ENCODE measurements at places on chromosomes 12 and 14.

DNA sequence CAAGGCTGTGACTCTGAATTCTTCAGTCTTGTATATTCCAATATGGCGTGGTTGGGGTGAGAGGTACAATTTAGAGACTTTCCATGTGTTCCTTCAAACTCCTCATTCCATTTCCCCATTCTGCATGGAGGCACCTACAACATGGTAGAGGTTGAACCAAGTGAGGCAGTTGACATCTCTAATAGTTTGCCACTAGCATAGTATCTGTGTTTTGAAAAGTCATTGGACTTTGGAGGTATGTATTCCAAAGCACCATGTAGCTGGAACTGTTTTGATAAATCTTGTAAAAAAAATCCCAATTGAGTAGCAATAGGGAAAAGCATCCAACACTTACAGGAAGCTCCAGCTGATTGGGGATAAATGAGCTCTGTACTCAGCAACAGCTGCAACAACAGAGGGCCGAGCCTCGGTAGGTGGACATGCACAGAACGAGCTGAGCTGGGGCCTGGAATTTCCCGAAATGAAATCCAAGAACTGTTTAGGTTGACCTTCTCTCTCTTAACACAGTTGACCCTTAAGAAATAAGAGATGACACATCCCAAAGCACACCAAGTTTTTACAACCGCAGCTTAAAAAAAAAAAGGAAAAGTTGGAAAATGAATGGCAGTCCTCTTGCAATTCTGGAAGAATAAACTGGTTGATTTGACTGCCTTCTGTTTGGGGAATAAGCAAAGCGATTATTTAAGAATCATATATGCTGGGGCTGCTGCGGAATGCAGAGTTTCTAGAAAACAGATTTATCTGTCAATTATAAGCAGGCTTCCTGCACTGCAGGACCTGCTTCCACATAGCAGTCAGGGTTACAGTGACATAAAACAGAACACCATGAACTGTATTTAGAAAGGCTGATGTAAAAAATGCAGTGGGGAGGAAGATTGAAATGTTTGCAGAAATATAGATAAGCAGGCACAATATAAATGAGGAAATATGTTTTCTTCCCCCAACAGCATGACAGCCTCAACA is 194.6 kb upstream of the KRR1 start:
- DNase-seq = no peak

- DNase-seq = peak; percentile 71
These were observed 1.2 kb downstream of the MGP start for GRCh38 chr12:14884458-14884878.

GRCh38 chr14:102940729-102941362 is 18.4 kb downstream of the AMN start:
- no peak for DNase-seq

GRCh38 chr12:50196537-50196936 is 29.4 kb upstream of the CERS5 start:
- no peak for DNase-seq

DNA sequence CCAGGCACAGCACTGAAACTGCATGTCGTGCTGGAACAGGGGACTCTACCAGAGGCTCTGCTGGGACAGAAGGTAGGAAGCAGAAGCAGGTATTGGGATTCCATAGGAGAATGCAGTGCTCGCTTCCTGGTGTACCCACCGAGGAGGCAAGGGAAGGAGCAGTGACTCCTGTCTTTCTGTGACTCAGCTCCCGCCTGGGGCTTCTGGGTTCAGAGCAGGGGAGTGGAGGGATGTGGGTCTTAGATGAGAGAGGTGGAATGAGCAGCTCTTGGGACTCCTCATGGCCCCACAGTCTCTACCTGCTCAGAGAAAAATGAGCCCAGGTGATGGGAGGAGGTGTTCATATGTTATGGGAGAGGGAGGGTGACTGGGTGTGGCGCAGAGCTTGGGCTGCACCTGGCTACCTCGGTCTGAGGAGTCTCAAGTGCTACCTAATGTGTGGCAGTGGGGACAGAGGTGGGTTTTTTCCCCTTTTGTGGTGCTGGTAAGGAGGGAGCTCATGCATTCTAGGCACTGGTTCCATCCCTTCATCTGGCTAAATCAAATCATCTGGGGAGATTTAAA is 26.3 kb downstream of the WNT5B start:
- DNase-seq = no peak

DNA sequence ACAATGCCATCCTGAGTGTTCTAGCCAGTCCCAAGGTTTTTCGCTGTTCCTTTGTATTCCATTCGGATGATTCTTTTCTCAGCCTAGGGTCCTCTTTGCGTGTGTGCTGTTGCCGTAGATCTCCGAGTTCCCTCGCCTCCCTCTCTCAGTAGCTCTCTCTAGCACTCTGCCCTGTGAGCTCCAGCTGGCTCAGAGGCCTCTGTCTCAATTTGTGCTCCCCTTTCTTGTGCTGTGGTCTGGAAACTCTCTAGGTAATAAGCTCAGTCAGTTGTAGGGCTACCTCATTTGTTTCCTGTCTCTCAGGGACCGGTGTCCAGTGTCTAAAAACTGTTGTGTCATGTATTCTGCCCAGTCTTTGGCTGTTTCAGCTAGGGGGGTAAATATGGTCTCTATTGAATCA is 179.3 kb downstream of the PCNX1 start:
- no peak for DNase-seq

DNA sequence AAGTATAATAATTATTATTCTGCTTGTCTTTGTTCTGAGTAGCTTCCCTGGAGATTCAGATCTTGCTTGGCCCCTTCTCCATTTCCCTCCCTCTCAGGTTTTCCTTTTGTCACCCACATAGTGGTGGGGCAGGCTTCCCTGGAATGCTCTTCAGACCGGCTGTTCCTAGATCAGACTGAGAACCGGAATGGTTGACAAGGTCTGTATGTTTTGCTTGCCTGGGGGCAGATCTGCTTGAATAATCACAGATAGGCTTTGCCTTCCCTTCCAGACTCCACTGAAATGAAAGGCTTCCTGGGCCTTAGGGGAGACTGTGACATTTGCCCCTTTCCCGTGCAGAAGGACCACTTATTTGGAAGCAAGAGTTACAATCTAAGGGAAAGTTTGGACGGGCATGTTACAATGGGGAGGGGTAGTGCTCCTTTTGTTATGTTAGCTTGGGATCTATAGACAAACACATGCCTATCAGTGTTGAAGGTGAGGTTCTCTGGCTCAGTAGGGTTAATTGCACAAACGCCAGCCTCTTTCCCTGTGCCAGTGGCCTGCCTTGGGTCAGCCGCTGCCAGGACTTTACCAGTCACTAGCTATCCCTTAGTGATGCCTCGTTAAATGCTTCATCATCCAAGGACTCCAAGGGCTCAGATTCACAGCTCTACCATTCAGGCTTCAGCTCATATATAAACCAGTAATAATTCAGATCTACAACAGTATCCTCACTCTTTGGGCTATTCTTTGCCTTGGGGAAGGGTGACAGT is 178.6 kb downstream of the SNAPC1 start:
- DNase-seq = no peak

- DNase-seq = no peak
These were observed 56.8 kb downstream of the RPH3A start for GRCh38 chr12:112848338-112848715.

DNA sequence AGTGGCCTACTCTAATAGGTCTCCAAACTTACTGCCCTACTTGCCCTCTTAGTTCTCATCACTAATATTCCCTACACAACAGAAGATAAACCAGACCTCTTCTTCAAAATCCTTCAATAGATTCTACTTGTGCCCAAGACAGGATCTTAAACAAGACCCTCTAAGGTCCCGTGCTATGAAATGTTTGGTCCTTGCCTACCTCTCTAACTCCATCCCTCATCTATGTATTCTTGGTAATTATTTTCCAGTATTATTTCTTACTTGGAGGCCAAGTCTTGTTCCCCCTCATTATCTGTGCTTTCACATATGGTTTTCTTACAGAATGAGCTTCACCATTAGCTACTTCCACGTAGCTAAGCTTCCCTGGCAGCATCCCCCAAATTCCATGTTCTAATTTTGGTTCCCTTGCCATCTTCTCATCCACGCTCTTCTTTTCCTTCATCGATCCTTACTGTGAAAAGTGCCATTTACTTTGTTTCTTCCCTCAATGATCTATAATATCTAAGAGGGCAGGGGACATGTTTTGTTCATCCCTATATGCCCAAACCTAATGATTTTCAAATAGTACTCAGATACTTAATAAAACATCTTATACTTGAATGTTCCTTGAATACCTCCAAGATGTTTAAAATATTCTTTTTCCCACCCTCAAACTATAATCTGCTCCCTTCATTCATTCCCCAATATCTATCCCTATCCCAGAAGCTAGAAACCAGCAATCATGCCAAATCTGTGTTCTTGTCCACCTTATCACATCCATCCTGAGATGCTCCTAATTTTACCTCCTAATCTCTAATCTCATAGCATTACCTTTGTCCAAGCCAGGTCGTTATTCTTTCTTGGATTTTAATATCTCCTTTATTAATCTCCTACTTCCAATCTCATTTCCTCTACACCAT is 10.1 kb downstream of the HNRNPC start:
- DNase-seq = no peak

DNA sequence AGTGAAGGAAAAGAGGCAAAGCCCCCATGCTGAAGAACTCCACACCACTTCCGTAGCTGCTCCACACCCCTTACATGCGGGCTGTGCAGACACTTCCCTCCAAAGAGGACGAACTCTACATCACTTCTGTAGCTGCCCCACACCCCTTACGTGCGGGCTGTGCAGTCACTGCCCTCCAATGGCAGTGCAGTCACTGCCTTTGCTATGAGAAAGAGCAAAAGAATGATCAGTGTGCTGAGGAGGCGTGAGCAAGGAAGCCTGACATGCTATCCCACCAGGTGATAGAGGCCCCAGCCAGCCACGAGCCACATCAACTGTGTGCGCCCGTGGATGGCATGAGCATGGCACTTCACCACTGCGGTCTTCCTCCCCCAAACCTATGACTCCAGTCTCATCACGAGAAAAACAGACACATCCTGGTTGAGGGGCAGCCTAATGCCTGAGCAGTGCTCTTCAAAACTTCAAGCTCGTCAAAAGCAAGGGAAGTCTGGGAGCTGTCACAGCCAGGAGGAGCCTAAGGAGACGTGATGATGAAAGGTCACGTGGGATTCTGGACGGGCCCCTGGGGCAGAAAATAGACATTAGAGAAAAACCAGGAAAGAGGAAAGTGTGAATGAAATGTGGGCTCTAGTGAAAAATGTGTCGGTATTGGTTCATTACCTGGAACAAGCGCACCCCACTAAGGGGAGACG is 60.8 kb upstream of the C14orf180 start:
- no peak for DNase-seq

DNA sequence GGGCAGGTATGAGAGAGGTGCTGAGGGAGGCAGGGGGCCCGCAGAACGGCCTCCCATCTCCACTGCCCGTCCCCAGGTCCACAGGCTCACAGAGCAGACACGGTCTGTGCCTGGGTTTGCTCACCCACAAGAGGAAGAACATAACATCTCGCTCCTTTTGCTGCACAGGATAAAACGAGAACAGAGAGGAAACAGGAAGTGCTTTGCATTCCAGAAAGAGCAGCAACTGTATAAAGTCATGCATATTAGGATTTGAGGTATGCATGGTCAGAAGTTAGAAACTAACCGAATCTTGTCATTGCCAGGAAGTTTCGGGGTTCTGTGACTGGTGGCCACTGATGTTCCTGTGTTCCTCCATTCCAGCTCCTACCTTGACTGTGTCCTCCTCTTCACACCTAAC is 25.0 kb downstream of the NTF3 start:
- no peak for DNase-seq

DNA sequence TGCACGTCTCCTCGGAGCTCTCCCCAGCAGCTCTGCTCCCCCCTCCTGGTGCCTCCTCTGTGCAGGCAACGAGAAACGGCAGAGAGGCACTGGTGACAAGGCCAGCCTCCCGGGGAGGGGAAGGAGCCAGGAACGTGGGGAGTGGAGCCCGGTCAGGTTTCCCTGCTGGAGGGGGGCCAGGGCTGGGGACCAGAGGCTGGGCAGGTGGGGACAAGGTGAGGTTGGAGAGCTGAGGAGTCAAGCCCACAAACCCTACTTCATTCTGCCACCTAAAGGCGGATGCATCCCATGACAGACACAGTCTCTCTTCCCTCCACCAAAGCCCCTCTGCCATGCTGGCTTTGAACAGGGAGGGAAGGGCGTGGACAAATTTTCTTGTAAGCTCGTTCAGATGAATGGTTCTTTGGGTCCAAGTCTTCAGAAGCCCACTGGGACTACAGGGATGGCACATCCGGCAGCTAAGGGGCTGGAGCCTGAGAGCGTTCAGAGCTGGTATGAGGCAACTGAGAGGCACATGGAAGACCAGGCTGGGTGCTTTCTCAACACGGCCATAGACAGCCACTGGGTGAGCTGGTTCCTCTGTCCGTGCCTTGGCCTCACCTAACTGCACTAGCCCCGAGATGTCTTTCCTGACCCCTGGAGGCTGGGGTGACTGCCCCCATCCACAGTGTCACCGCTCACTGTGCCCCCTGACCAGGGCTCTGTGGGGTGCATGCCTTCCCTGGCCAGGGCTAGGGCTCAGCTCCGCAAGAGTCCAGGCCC is 105.9 kb downstream of the RBM19 start:
- no peak for DNase-seq

- DNase-seq = peak; percentile 74
These were observed at the start of the genes AP5M1 and EXOC5 for GRCh38 chr14:57268161-57269069. Gene AP5M1, plus strand, starts transcription at chr14:57268971. Its CDS starts 344 bp downstream, at chr14:57269315. Gene EXOC5, minus strand, starts transcription at chr14:57268905. Its CDS starts 257 bp downstream, at chr14:57268648.

- no peak for DNase-seq
These were observed 27.8 kb upstream of the PCNX1 start for GRCh38 chr14:70879448-70879847.

DNA sequence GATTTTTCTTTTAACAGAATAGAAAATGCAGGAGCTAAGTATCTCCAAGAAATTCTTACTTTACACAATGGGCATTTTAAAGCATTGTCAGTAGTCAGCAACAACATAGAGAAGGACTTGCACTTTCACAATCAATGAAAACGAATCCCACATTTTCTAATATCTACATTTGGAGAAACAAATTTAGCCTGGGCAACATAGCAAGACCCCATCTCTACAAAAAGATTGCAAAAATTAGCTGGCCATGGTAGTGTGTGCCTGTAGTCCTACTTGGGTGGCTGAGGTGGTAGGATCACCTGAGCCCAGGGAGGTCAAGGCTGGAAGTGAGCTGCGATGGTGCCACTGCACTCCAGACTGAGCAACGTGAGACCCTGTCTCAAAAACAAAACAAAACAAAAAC is 30.6 kb upstream of the C2CD5 start:
- DNase-seq = no peak

GRCh38 chr14:53126731-53127130 is 26.4 kb downstream of the DDHD1 start:
- no peak for DNase-seq

GRCh38 chr12:57169969-57170368 is 22.6 kb upstream of the LRP1-AS start:
- no peak for DNase-seq

GRCh38 chr12:94594443-94594825 is 55.9 kb downstream of the TMCC3 start:
- DNase-seq = no peak

GRCh38 chr12:115094163-115094816 is 410.3 kb upstream of the TBX3 start:
- no peak for DNase-seq

DNA sequence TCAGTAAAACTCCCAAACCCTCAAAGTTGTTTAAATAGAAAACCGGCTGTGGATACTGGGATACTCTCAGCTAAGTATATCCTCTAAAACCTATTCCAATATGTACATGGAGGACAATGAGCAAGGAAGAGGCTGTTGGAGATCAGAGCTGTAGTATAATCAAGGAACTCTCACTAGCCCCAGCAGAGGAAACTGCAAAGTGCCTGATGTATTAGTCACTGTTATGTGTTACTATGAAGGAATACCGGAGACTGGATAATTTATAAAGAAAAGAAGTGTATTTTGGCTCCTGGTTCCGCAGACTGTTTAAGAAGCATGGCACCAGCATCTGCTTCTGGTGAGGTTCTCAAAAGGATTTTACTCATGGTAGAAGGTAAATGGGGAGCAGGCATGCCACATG is 65.6 kb upstream of the RPL10L start:
- DNase-seq = no peak

GRCh38 chr14:32300136-32300535 is 29.0 kb upstream of the AKAP6 start:
- no peak for DNase-seq

All from activated naive CD8-positive, alpha-beta T cell treated with anti-CD3 and anti-CD28 coated beads, Interleukin-2, amount 50 U/mL, for 16 hours (primary cell).